ENCODE measurements at places on chromosomes 5 and 9.
A peak's percentile ranks its signal among the peaks of the same experiment; 100 is the strongest.

- DNase-seq: no peak
Measured at GRCh38 chr5:9351546-9351945, 194.3 kb downstream of the SEMA5A start.

DNA sequence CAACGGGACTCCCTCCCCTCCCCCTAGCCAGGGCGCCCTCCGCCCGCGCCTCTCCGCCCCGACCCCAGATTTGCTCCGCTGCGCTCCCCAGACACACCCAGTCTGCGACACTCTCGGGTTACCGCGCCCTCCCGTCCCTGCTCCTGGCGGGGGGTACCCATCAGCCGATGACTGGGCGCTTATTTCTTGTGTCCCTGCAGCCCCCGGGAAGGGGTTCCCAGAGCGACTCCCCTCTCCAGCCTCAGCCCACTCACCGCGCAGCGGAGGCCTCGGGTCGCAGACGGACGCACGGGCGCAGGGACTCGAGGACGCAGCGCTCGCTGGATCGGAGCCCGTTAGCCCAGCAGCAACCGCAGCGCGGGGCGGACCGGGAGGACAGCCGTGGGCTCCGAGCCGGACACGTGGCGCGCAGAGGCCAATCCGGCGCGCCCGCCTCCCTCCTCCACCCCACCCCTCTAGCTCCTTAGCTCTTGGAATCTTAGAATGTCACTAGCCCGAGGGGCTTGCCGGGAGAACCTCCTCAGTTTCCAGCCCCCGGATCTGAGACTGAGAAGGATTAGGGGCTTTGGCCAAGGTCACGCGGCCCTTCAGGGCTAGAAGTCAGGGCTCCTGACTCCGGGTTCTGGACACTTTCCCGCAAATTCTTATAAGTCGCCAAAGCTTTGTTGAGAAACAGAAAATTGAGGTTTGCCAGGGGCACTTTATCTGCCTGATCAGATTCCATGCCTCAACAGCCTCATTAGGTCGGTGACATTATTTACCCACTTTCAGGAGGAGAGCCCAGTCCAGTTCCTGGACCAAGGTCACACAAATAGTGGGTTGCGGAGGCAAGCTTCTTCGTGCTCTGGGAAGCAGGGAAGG, at the start of gene ANXA6:
ANXA6 (minus strand) TSS at position 354 of the 861 bp plus-strand sequence. CDS start 9,878 bp downstream, outside the sequence.
- peak; percentile 82 for DNase-seq

- no peak for DNase-seq
Measured at GRCh38 chr9:87742813-87743428, 17.0 kb downstream of the CTSL start.

- DNase-seq: peak; percentile 53
Measured at GRCh38 chr9:92734931-92735635, 29.6 kb downstream of the BICD2 start.

DNA sequence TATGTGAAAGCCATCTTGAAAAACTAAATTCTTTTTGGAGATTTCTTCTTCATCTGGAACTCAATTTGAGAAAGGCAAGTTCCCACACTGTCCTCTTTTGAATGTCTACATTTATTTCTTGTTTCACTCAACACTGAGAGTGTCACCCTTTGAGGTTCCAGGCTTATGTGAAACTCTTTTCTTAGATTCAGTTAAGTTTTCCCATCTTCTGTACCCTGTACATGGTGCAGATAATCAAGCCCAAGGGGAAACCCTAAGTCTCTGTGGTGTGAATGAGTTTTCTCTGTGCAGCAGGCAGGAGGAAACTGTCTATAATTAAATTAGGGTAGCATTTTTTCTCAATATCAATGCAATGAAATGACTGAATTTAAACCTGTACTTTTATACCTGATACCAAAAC, 72.3 kb upstream of the PRLR start:
- no peak for DNase-seq

DNA sequence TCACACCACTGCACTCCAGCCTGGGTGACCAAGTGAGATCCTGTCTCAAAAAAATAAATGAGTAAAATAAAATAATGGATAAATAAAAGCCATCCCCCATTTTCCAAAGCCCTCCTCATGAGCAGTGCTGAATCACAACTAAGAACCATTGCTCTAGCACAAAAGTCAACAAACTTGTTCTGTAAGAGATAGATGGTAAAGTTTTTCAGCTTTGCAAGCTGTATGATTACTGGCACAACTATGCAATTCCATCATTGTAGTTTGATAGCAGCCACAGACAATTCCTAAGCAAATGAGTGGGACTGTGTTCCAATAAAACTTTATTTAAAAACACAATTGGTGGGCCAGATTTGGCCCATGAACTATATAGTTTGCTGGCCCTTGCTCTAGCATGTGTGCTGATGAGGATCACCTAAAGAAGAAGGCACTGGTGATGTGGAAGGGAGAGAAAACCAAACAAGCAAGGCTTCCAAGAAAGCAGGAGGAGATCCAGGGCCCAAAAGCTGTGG, 64.6 kb downstream of the NEURL1B start:
- no peak for DNase-seq

GRCh38 chr9:136143215-136144001, 24.7 kb upstream of the TMEM250 start:
- no peak for DNase-seq

GRCh38 chr9:136493567-136493971, 10.7 kb upstream of the SEC16A start:
- no peak for DNase-seq
